Activated gamma-delta T cell treated with anti-CD3 and anti-CD28 coated beads, Interleukin-2, amount 50 U/mL, for 16 hours (primary cell): ENCODE measurements at places on chromosomes 4 and X.
A peak's percentile ranks its signal among the peaks of the same experiment; 100 is the strongest.

DNA sequence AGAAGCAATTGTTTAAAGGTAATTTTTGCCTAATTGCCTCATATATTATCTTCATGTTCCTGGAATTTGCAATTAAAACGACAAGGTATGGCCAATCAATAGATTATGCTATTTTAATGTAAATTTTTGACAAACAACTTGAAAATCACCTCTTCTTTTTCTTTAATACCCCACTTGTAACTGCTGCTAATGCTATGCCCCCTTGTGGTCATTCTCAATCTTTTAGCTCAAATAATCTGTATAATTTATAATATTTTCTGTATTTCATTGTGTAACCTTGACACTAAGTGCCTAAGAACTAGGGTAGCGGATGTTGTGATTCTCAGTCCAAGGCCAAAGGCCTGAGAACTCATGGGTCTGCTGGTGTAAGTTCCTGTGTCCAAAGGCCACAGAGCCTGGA lies 831.7 kb upstream of the POU3F4 start:
- no peak for DNase-seq

DNA sequence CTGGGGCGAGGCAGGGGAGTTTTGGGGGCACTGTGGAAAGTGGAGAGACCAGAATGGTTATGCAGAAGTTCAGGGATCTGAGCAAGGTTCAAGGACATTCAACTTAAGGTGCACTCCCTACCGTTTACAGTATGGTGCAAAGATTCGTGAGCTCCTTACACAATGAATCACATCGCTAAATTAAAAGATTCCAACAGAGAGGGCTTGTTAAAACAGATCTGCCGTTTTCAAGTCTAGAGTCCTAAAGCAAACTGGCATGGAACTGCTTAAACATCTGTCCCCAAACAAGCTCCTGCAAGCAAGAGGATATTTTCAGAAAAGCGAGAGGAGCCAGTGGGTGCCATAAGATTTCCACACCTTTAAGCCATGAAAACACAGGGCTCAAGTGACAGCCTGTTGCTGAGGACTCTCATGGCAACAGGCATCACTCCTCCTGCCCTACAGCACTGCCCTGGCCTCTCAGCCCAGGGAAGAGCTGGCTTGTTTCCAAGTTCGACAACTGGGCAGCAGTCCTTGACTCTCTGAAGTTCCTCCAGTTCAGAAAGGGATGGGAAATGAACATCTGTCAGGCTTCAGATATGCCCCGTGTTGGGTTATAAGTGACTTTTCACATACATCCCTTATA lies 10.0 kb downstream of the FAM184B start:
- DNase-seq = no peak

DNA sequence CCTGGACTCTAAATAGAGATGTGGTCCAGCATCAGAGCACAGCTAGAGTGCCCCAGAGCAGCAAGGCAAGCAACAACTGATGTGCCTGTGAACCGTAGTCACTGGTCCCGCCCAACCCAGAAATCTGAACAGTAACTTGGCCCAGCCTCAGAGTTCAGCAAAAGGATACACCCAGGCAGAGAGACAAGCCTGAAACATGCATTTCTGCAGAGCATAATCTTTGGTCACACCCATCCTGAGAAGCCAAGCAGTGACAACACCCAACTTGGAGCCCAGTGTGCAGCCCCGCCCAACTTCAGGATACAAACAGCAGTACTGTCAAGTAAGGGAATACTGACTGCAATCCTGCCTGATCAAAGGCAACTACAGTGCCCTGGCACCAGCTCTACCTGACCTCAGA lies 78.9 kb downstream of the CCDC160 start:
- no peak for DNase-seq

- DNase-seq = no peak
These were observed 115.0 kb downstream of the AGTR2 start for GRCh38 chrX:116285501-116285900.

DNA sequence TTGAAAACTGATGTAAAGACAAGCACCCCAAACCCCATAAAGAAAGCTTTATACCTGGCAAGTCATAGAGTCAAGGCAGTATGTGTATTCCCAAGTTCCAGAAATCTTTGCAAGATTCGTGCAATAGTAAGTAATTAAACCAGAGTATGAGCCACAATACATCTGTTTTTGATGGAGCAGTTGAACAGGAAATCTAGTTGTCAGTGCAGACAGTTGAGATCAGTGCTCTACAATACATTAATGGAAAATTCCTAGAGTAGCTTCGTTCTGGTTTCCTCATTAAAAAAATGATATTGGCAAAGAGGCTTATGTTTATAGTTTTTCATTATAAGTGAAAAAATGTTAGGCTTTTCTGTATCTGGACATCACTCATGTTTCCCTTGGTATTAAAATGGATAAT lies 575.3 kb downstream of the TRIML1 start:
- no peak for DNase-seq

DNA sequence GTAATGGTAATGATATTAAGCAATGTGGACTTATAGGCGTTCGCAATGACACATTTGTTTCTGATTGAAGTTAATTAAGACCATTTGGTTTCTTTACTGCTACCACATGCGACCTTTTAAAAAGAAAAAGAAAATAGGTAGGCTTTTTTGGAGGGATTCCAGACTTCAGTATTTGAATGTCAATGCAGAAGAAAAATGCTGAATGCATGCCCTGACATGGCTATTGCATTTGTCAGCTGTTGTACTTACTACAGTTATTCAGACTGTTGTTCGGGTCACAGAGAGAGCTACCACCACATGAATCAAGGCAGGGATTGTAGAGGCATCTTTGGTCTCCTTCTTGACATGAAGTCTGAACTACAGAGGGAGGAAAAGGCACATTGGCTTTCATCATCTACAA lies 163.7 kb downstream of the CORIN start:
- no peak for DNase-seq

DNA sequence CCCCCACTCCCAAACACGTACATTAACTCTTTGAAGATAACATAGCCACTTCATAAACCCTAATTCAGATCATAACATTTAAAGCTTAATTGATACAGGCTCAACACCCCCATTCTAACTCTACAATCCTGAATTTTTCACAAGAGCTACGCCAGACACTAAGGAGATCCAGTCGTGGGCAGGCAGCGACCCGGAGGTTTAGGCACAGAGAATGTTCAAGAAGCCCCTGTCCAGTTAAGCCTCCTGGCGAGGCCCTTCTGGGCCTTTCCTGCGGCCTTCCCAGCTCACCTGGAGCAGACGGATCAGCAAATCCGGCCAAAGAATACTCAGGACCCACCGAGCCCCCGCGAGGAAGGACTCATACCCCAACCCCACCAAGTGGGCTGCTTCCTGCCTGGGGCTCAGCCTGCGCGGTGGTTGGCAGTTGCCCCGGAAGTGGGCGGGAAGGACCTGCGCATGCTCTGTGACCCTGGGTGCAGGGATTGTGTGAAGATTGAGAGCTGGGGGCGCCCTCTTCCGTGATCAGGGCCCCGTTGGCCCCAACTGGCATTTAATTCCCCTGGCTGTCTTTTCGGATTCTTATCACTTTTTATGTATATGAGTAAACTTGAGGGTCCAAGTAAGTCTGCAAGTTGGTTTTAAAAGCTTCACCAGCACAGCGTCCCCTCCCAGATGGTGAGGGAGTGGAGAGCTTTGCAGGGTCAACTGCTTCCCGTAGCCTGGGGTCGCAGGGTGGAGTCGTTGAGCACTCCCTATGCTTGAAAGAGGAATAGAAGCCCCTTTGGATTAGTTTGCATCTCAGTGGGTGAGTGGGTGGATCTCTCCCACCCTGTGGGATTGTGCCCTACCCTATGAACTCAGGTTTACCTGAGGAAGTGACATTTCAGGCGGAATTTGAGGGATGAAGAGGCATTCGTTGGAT lies at the start of gene TRIM61:
Gene TRIM61 (minus strand): TSS at position 415 of the 922 bp plus-strand sequence. CDS start 7,655 bp downstream, outside the sequence.
- DNase-seq = peak; percentile 38

DNA sequence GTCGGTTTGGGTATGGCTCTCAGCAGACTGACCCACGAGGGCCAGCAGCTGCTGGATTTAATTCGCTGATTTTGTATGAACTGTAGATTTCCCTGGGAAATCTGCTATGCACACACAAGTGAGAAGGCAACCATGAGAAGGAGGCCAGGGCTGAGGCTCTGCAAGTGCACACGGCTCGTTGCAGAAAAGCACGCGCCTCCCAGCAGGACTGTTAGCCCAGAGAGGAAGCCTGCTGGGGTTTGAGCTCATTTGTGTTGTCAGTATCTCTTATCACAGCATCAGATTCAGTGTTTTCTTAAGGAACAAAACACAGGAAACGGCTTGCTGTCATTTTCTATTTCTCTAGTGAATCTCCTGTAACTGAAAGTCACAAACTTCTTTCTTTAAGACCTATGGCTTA lies 296.2 kb upstream of the FAT1 start:
- DNase-seq = no peak

- no peak for DNase-seq
These were observed 72.6 kb downstream of the TMEM131L start for GRCh38 chr4:153538487-153539357.

GRCh38 chrX:109635146-109635545 lies 10.2 kb upstream of the KCNE5 start:
- DNase-seq = no peak

- DNase-seq = no peak
These were observed at the start of gene CABS1 for GRCh38 chr4:70334681-70335080. CABS1 (plus strand) TSS chr4:70334981; CDS start chr4:70335040, 59 bp downstream.

DNA sequence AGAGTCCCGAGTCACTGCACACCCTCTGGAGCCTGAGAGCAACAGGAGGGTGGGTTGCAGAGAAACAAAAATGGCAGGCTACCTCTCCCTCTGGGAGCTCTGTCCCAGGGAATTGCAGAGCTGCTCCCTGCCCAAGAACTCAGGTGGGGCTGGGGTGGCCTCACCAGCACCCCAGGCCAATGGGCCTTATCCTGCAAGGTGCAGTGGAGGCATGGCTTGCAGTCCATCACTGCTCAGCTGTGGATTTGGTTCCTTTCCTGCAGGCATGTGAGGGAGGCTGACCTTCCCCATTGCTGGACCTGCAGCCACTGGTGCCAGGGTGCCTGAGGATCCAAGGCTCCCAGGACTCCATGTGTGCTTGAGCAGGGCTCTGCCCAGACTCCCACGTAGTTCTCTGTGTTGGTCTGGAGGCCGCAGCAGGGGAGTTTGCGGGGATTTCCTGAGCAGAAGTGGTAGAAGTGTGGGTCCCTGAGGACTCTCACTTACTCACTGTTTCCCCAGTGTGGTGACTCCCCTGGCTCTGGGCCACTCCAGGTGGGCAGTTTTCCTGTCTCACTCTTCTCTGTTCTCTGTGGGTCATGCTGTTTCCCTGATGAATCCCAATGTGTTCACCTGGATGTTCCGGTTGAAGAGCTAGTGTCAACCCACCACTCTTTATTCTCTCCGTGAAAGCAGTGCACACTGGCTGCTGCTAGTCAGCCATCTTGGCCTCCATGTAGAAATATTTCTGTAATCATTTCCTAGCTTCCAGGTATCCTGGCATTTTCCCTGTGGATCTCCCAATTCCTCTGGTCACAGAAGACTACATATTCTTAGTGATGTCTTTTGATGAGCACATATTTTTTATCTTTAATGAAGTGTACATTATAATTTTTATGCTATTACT lies 82.3 kb downstream of the ARHGAP24 start:
- DNase-seq = no peak

- no peak for DNase-seq
These were observed 365.5 kb downstream of the CXXC4 start for GRCh38 chr4:104129243-104129642.

- no peak for DNase-seq
These were observed 11.7 kb upstream of the HTRA3 start for GRCh38 chr4:8257854-8258253.

GRCh38 chrX:50920132-50920531 lies 9.6 kb downstream of the BMP15 start:
- no peak for DNase-seq

DNA sequence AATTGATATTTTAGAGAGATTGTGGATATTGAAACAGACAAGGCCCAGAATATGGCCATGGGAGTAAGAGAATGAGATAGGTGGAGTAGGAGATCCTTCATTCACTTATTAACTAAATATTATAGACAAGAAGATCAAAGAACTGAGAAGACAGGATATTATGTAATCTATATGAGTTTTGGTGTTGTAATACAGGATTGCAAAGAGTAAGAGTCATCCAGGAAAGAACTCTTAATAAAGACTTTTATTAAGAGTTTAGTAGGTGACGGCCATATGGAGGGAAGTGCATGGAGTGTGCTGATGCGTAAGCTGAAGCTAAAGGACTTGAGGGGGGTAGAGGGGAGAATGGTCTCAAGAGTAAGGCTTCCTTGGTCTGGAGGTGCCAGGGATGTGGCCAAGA lies 153.7 kb downstream of the VEGFC start:
- no peak for DNase-seq

GRCh38 chrX:1212532-1212931 lies at the start of gene CRLF2:
CRLF2 (minus strand) TSS chrX:1212649; CDS start chrX:1212634, 15 bp downstream.
- DNase-seq = no peak

DNA sequence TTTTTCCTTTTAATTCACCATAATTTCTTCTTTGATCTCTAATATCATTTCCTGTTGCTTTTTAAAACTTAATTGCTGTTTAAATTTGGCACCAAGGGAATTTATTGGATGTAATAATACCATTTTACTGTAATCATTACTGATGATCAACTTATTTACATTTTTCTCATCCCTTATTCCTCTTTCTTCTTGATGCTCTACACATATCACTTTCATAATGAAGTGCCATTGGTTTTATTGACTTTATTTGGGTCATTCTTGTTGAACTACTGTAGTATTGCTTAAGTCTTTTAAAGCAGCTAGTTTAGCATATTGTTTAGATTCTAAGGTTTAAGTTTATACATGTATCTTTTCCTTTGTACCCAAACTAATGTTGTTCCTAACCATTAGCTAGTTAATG lies 130.7 kb downstream of the SLC4A4 start:
- no peak for DNase-seq

- DNase-seq = no peak
These were observed 390.3 kb downstream of the FAM47A start for GRCh38 chrX:33741807-33742206.

- DNase-seq = no peak
These were observed 2158.6 kb upstream of the TENM3 start for GRCh38 chr4:180084561-180084960.

- DNase-seq = no peak
These were observed 38.7 kb downstream of the CPEB2 start for GRCh38 chr4:15040916-15041463.

DNA sequence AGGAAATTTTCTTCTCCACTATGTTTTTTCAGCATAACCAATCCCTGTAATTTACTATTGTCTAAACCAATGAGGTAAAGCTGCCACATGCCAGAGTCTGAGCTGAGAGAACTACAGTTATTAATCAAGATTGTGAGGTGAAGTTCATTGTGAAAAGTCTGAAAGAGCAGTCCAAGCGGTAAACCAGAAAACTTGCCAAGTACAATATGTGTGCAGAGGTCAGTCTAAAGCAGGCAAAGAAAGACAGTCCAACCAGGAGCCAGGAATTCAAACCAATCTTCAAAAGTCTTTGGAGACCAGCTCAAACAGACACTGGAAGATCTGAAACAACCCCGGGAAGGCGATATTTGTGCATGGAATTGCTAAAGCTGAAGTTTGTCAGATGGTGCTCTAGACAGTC lies 229.1 kb upstream of the POU3F4 start:
- no peak for DNase-seq
